Dermis lymphatic vessel endothelial cell (primary cell): ENCODE measurements at places on chromosomes 5 and 9. TPM values are rescaled to one million over a fixed set of nuclear protein-coding genes. Genes with fewer than 3 reads are reported as not detected.

Gene LCN9
- total RNA-seq: not detected in 2 replicates

Gene PRUNE2
- total RNA-seq: 14.1 and 19.4 TPM in 2 replicates

Gene MLANA
- total RNA-seq: not detected in 2 replicates

Gene PRR16
- total RNA-seq: under 0.01 and 0.11 TPM in 2 replicates

Gene NDFIP1
- total RNA-seq: 33.2 and 43.3 TPM in 2 replicates

Gene MEGF10
- 0.43 and 1.6 TPM in 2 replicates for total RNA-seq

Gene GPR150
- under 0.01 TPM in 2 replicates for total RNA-seq

Gene DPM2
- 10.7 and 14.7 TPM in 2 replicates for total RNA-seq

Gene AFAP1L1
- total RNA-seq: 226 and 255 TPM in 2 replicates

Gene CYSRT1
- 0.22 and 0.26 TPM in 2 replicates for total RNA-seq

Gene PCDHB6
- 0.09 and 0.11 TPM in 2 replicates for total RNA-seq

Gene CDC20B
- under 0.01 and 0.11 TPM in 2 replicates for total RNA-seq

Gene SNCAIP
- 8.9 and 30.5 TPM in 2 replicates for total RNA-seq

Gene CARD9
- 0.09 and 0.43 TPM in 2 replicates for total RNA-seq
